ENCODE measurements at places on chromosomes 11 and 22. TPM values are rescaled to one million over a fixed set of nuclear protein-coding genes. Genes with fewer than 3 reads are reported as not detected.

Gene NLRP6
- total RNA-seq = 0.90 TPM

GRCh38 chr11:63872800-63873197, 33.9 kb downstream of the MARK2 start:
- no peak for DNase-seq

GRCh38 chr11:2551131-2551530, 106.3 kb downstream of the KCNQ1 start:
- DNase-seq = no peak

DNA sequence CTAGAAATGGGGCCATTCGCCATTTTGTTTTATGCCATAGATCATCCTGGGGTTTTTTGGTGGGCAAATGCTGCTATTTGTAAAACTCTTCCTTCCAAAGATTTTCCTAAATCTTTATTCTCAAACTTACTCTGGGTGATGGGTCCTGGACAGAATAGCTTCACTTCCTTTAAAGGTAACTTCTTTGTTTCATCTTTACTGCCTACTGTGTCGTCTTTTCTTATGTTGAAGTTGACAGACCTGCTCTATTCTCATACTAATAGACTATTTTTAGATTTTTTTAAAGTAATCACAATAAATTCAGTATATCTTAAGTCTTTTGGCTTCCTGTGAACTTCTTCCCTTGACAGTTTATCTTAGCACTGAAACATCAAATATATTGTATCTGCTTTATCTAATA, 98.6 kb downstream of the YAP1 start:
- no peak for DNase-seq

GRCh38 chr11:3222941-3223915, 4.6 kb upstream of the MRGPRG start:
- no peak for DNase-seq

- DNase-seq = no peak
These were observed 83.0 kb downstream of the ABTB2 start for GRCh38 chr11:34274712-34275398.

Gene CDCA5
- total RNA-seq = 26.8 TPM

GRCh38 chr11:126645186-126645585, 289.7 kb downstream of the ST3GAL4 start:
- DNase-seq = no peak

- no peak for DNase-seq
These were observed 198.9 kb downstream of the ADAMTS15 start for GRCh38 chr11:130647371-130647770.

DNA sequence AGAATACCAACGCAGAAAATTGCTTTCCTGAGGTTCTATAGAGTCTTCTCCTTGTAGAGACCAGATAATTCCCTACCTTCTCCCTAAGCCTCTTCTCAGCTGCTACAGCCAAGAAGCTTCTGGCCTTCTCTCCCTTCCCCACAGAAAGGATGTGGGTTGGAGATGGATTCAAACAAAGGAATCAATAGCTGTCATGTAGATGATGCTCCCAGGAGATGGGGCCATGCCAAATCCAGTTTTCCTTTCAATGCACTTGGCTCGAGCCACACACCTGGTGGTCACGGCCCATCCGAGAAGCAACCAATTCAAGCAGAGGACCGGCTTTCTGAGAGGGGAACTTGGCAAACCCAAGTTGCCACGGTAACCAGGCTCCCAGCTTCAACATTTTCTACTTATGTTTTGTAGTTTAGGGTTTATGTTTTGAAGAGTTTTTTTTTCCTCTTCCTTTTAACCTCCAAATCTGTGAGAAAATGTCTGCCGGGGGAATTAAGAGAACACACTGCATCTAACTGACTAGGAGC, 31.3 kb upstream of the OPCML start:
- no peak for DNase-seq

GRCh38 chr11:46607516-46607915, 9.5 kb downstream of the HARBI1 start:
- no peak for DNase-seq

All from thymus (tissue), 14 donors.